ENCODE measurements at places on chromosomes 16 and 17. TPM values are rescaled to one million over a fixed set of nuclear protein-coding genes. Genes with fewer than 3 reads are reported as not detected.

Gene RPH3AL
- polyA plus RNA-seq, result 3.6 TPM

GRCh38 chr16:53974484-53975080 lies 270.6 kb downstream of the FTO start:
- peak; percentile 60 for DNase-seq

DNA sequence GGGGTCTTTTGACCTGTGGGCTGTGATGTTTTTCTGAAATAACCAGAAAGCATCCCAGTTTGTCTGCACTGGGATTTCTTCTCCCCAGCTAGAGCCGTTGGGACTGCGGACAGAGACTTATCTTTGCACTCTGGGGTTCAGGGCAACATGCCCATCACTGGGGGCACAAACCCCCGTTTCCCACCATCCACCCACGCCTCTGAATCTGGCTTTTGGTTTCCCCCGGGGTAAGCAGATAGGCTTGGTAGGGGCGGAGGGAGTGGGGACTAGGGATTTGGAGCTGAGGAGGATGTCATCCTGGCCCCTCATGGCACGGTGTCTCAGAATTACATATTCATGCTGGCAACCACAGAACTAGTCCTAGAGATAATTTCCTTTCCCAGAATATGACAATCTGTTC lies 68.6 kb downstream of the CCDC182 start:
- DNase-seq, result no peak

Gene GNGT2
- 1.8 TPM for polyA plus RNA-seq

GRCh38 chr17:15023589-15024336 lies 241.4 kb downstream of the PMP22 start:
- DNase-seq, result no peak

GRCh38 chr16:4372001-4372577 lies 441 bp downstream of the VASN start:
- DNase-seq, result peak; percentile 51

- DNase-seq, result peak; percentile 72
These were observed 119.2 kb upstream of the PMFBP1 start for GRCh38 chr16:72291121-72291520.

GRCh38 chr17:77810536-77810935 lies 148.0 kb upstream of the TNRC6C start:
- peak; percentile 76 for DNase-seq

Gene SLC46A1
- polyA plus RNA-seq, result 9.6 TPM

DNA sequence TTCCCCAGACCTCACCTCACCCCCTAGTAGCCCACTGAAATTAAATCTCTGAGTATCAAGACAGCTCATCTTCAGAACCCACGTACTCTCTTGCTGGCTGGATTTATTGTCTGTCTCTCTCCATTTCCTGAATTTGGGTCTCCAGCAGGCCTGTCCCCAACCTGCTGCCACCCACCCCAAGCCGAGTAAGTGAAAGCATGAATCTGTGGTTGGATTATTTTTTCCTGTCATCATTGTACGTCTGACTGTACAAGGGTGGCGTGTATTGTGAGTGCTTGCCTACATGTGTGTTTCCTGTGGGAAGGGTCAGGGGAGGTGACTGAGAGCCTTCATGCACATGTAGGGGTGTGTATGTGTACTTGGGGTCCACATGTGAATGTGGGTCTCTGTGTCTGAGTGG lies 5.4 kb downstream of the TNP2 start:
- no peak for DNase-seq

DNA sequence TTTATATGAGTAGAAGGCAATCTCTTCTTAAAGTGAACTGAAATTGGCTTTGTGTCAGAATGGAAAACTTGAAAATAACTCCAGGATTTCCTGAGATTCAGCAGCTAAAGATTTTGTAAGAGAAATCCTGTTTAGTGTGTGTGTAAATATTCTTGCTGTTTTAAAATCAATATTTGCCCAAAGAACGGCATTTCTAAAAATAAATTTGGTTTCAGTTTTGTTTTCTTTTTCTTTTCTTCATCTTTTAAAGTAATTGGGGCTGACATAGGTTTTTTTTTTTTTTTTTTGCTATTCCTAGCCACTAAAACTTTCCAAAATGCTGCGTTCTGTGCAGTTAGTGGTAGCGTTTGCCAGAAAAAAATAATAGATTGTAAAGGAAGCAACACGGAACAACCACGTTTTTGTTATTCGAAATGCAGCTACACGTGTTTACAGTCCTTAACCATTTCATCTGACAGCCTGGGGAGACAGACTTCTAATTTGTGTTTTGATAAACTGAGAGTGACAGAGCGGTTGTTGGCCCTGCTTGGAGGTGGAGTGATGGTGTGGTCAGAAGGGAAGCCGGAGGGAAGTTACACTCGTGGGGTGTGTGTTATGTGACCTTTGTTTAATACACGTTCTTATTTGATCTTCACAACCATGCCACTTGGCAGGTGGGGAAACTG lies 21.6 kb upstream of the SMPD3 start:
- DNase-seq, result no peak

DNA sequence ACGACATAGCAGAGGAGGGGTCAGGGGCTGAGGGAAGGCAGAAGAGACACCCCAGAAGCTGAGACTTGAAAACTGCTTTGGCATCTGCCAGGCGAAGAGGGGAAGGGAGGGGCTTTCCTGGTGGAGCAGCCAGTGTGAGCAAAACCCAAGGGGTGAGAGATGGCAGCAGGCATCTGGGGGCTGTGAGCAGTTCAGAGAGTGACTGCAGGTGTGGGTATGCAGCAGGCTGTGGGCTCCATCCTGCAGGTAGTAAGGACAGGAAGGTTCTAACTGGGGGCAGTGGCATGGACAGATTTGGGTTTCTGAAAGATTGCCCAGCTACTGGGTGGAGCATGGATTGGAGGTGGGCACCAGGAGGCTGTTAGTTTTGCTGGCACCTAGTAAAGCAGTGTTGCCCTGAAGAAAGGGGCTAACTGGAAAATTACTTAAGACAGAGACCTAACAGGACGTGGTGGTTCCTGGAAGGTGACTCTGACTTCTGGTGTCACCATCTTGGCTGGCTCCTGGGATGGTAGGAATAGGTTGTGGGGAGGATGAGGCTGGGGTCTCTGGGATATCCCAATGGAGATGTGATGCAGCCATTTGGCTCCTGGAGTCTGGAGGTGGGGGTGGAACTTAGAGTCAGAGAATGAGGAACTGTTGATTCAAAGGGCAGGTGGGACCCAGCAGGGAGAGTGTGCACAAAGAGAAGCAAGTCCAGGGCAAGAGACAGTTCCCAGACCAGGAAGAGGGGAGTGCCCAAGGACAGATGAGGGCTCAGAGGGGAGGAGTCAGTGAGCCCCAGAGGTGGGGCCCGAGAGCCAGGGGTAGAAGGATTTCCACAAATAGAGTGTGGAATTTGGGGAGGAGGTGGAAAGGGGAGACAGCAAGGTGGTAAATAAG lies 11.2 kb downstream of the BCL7C start:
- DNase-seq, result no peak

DNA sequence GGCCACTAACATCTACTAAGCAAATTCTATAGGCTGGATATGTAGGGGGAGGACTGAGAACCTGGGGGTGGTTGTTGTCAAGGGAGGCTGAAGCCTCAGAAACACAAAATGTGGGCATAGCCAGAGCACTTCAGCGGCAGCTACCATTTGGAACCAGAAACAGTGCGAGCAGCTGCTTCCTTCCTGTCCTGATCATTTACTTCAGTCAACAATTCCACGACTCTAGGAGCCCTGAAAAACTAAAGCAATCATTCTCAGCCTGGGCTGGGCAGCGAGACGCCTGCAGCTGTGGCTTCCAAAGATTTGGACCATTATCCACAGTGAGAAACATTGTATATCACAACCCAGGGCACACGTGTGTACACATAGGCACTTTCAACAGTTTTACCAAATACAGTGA lies 93.9 kb upstream of the WSCD1 start:
- peak; percentile 7 for DNase-seq

GRCh38 chr16:64047878-64048277 lies 1074.0 kb downstream of the CDH11 start:
- DNase-seq, result no peak

DNA sequence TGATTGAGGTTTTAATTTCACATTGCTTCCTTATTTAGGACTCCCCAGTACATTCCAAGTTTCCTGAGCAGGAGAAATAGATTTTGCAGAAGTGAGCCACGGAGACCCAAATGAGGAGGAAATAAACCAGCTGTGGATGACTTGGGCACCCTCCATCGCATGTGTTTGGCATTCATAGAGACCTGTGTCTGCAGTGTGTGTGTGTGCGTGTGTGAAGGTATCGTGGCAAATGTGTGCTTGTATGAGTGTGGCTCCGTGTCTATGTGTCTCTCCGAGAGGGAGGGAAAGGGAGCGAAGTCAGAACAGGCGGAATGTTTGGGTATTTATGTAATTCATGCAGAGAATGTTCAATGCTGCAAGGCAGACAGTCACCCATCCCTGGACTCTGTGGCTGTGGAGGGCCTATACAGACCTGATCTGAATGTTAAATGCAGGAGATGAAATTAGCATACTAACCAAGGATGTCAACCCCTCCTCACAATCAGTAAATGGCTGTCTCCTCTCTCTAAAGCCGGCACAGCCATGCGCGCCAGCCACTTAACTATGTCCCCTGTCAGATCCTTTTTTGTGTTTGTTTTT lies 186.0 kb upstream of the ZFHX3 start:
- no peak for DNase-seq

DNA sequence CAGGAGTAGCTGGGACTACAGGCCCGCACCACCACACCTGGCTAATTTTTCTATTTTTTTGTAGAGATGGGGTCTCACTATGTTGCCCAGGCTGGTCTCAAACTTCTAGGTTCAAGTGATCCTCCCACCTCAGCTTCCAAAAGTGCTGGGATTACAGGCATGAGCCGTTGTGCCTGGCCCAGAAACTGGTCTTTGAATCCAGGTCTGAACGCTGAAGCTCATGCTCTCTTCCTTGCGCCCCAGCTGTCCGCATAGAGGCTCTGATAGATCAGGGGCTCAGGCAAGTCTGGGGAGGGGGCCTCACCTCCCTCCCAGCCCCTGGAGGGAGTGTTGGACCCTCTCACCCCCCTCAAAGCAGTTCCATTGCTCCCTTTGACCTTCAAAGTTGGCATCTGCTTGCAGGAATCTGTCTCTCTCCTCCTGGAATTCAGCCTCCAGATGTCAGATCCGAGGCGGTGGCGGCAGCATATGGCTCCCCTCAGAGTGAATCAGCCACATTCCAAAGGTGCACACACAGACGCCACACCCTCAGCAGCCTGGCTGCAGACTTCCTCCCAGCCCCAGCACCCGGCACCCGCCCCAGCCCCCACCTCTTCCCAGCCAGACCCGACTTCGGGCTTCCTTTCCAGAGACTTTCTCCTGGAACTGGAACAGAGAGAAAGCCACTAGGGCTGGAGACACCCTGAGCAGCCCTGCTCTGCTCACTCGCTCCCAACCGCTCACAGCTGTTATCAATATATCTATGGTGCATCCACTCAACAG lies 16.9 kb upstream of the GLIS2 start:
- peak; percentile 79 for DNase-seq

- peak; percentile 17 for DNase-seq
These were observed 39.3 kb downstream of the DHRS7B start for GRCh38 chr17:21165922-21166594.

Gene HYDIN
- polyA plus RNA-seq, result 2.9 TPM

- DNase-seq, result no peak
These were observed 842 bp downstream of the MRPL10 start for GRCh38 chr17:47830396-47831002.

DNA sequence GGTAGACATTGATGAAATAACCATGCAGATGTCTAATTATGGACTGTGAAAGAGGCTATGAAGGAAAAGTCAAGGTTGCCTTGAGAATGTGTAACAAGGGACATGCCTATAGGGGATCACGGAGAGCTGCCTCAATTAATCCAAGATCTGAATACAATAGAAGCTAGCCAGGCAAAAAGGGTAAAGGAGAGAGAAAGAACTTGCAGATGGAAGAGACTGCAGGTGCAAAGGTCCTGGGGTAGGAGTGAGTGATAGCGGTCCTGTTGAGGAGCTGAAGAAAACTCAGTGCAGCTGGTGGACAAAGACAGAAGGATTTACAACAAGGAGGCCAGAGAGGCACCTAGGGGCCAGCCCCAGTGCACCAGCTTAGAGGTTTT lies 15.9 kb upstream of the TNS4 start:
- DNase-seq, result no peak

DNA sequence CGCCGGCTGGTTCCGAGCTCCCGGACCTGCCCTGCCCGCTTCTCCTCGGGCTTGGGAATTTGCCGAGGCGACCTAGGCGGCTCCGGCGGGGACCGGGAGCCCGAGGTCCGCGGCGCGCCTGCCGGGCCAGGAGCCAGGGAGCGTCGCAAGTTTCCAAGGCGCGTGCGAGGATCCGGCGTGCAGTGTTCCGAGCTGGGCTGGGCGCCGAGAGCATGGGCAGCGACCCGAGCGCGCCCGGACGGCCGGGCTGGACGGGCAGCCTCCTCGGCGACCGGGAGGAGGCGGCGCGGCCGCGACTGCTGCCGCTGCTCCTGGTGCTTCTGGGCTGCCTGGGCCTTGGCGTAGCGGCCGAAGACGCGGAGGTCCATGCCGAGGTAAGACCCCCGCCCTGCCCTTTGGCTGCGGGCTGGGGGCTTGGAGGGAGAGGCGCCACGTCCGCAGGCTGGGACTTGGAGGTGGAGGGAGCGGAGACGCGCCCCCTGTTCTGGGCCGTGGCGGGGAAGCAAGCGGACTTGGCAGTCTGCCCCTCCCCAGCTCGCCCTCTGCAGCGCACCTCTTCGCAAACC lies 668 bp downstream of the MMP15 start:
- DNase-seq, result peak; percentile 80

GRCh38 chr17:75843577-75844529 lies at the start of gene UNC13D:
UNC13D (minus strand) TSS chr17:75844404; CDS start chr17:75844337, 67 bp downstream.
- DNase-seq, result no peak

GRCh38 chr17:19592316-19592715 lies 56.2 kb upstream of the ALDH3A2 start:
- DNase-seq, result no peak

DNA sequence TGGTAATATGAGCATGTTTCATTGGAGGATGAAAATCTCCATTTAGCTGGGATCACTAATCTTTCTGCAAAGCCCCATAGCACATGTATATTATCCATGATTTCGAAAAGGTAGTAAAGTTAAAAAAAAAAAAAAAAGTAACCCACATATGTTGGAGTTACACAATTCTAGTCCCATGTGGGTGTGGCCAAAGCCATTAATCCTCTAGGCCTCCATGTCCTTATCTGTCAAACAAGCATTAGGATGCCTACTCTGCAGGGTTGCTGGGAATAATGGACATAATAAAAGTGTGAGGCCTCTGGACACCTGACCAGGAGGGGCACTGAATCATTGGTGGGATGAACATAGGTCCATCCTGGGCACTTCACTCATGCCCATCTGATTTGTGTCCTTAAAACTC lies 29.2 kb upstream of the VAT1L start:
- no peak for DNase-seq

- DNase-seq, result no peak
These were observed 15.5 kb upstream of the CMIP start for GRCh38 chr16:81429045-81429521.

GRCh38 chr17:57858838-57859237 lies 9.0 kb upstream of the MRPS23 start:
- DNase-seq, result no peak

GRCh38 chr17:42675348-42675964 lies 1.3 kb downstream of the PLEKHH3 start:
- peak; percentile 56 for DNase-seq

- DNase-seq, result peak; percentile 71
These were observed 10.0 kb upstream of the MPRIP start for GRCh38 chr17:17032131-17032692.
